ENCODE measurements at places on chromosomes 5 and 9. TPM values are rescaled to one million over a fixed set of nuclear protein-coding genes. Genes with fewer than 3 reads are reported as not detected.

GRCh38 chr9:68653141-68653595, 51.9 kb upstream of the PIP5K1B start:
- DNase-seq: no peak

DNA sequence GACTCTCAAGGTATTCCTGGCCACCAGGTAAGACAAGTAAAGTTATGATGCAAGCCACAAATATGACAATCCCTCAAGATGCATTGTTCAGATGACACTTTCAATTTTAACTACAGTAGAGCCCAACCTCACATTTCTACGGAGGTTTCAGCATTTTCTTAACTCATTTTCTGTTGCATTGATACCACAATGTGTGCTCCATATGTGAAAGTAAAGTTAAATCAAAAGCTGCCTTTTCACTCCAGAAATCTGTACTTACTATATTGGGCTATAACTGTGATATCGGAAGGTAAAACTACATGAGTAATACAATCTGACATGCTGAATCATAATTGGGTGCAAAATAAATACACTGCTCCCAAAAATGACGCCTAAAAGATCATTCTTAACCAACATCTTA, 333.6 kb upstream of the MEF2C start:
- DNase-seq: no peak

GRCh38 chr9:90086101-90086511, 481.3 kb downstream of the GADD45G start:
- no peak for DNase-seq

DNA sequence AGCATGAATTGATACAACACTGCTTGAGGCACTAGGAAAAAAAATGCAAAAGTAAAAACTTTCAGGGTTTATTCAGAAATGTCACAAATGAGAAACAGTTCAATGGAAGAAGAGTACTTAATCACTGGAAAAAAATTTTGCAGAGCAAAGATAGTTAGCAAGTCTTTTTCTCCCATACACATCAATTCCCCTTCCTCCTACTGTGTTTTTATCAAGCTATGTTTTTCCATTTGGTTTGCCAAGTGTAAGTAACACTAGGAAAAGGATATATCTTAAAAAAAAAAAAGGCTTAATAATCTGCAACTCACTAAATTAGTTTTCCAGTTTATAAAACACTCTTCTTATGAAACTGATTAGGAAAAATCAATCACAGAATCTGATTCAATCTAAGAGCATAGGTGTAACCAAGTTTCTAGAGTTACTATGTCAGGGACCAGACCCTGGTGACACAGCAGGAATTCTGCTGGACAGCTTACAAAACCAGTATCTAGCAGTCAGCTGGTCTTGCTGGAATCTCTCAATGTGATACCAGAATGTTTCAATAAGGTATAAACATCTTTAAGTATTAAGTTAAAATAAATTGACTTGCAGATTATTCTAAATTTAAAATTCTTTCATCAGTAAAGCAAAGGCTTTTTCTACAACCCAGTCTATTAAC, 34.7 kb downstream of the RNF145 start:
- no peak for DNase-seq

Gene IGFBPL1
- not detected for total RNA-seq

Gene TAS2R1
- total RNA-seq: not detected

Gene ENTPD2
- 24.3 TPM for total RNA-seq

Gene NFIB
- total RNA-seq: 137 TPM

All from sciatic nerve (tissue), 2 donors.